Mammary epithelial cell (primary cell): ENCODE measurements at places on chromosomes 16 and 17. TPM values are rescaled to one million over a fixed set of nuclear protein-coding genes. Genes with fewer than 3 reads are reported as not detected.

DNA sequence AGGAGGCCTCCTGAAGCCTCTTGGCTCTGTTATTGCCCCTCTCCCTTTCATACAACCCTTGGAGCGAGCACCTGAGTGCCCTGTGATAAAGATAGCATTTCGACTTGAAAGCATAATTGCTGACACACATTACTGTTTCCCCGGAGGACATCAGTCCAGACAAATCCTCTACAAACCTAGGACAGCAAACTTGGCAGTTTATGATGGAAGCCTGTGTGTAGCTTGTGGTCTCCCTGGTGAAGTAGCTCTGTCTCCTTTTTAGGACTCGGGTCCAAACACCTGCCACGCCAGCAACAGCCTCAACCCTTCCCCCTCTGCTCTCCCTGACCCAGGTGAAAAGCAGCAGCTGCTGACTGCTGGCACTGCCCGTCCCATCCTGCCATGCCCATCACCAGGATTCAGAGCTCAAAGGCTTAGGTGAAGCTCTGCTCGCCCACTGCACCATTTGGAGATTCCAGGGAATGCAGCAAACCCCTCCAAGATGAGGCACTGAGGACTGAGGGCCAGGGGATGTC is 55.9 kb downstream of the IRX6 start:
- no peak for DNase-seq

DNA sequence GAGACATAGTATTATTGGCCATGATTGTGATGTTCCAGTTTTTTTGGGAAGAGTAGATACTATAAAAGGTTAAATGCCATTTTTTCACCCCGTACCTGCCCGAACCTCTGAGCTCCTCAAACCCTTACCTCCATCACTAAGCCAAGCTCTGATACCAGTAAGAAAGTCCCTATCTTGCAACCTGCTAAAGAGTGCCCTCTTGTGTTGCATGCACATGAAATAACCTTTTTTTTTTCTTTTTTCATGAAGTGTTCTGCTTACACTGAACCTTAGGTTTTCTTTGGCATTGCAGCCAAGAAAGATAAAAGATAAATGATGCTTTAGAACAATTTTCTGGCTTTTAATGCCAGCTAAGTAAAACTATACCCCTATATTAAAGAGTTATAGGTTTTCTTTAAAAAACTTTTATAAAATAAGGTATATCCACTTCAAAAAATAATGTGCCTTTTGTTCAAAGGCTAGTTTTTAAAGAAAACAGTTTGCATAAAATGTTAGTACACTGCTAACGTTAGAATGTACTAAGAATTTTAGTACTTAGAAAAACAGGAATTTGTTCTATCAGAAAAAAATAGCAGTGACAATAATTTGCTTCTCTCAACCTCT is 295.3 kb upstream of the PMFBP1 start:
- peak; percentile 41 for DNase-seq

- DNase-seq: no peak
Measured at GRCh38 chr16:84593825-84594724, 23.8 kb downstream of the COTL1 start.

- no peak for DNase-seq
Measured at GRCh38 chr16:28502290-28502689, 4.3 kb downstream of the IL27 start.

- no peak for DNase-seq
Measured at GRCh38 chr17:76704805-76705204, 6.0 kb downstream of the MXRA7 start.

DNA sequence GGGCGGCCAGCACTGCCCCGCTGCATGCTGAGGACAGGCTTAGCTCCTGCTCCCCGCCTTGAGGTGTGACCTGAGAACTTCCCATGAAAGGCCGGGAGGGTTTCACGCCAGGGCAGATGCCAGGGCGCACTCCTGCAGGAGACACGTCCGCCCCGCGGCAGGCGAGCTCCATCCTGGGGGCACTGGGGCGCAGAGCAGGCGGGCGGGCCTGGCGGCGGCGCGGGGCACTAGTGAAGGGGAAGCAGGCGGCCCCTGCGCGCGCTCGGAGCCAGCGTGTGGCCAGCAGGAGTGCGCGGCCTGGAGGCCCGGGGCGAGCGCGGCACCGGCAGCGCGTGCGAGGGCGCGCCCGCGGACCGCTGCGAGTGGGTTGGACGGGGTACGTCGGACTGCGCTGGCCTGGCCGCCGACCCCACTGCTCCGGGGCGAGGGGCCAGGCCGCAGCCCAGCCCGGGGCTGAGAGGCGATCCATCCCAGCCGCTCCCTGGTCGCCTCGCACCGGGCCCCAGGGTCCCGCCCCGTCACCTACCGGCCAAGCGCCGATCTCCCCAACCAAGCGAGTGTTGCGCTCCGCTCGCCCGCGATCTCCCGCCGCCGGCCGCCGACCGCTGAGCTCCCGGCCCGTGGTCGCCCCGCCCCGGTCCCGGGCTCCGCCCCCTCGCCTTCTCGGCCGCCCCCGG is at the start of gene MAP3K14:
Gene MAP3K14, minus strand, starts transcription at position 587 of the 677 bp plus-strand sequence. CDS start 26,275 bp downstream, outside the sequence.
- DNase-seq: peak; percentile 60

GRCh38 chr16:89922884-89923639 is at the start of gene TUBB3:
TSS of gene TUBB3 (plus strand) at chr16:89923342. CDS start at chr16:89923402, 60 bp downstream.
- DNase-seq: peak; percentile 72

GRCh38 chr16:66913081-66913480 is 5.6 kb downstream of the CDH16 start:
- DNase-seq: no peak

DNA sequence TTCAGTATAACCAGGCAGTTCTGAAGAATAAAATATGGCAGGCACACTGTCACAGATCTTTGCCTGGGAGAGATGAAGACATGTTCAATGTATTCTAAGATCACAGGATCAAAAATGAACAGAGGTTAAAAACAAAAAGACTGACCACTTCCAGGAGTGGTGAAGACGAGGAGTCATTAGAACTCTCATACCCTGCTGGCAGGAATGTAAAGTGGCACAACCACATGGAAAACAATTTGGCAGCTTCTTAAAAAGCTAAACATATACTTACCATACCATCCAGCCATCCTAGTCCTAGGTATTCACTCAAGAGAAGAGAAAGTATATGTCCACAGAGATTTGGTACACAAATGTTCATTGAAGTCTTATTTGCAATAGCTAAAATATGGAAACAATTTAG is 406.3 kb downstream of the NPIPA8 start:
- no peak for DNase-seq

DNA sequence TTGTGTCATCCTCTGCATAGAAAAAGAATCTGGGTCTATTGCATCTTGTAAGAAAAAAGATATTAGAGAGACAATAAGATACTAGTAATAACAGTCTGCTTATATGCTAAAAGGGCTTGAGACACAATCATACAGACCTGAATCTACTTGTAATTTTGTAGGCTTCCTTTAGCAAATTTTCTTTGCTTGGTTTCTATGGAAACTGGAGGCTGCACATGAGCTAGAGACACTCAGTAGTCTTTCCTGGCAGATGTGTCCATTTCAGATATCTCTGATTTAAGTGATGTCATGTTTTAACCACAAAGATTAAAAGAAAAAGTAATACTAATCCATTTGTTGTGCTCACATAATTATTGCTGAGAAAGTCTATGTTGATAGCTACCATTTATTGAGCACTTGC is 123.9 kb upstream of the GNAO1 start:
- no peak for DNase-seq

- DNase-seq: no peak
Measured at GRCh38 chr16:2160915-2161551, 5.5 kb downstream of the TRAF7 start.

- no peak for DNase-seq
Measured at GRCh38 chr17:2064980-2065785, 10.3 kb downstream of the HIC1 start.

- no peak for DNase-seq
Measured at GRCh38 chr16:31698901-31699300, 171.2 kb downstream of the AHSP start.

DNA sequence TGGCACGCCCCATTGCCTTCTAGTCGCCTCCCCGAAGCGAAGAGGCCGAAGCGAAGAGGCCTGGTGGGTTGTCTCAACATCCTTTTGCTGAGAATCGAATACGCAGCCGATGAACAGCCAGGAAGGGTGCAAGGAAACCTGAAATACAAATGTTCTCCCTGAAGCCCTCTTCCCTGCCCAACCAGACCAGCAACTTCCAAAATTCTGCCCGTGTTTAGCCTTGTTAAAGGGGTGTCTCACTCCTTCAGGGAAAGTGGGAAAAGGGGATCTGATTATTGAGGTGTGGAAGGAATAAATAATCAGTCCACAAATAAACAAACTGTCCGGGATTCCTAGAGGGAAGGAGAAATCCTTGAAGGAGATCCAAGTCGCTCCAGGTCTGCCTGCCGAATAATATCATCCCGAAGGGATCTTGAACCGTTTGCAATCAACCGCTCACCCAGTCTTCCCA is 1.4 kb upstream of the FOXC2 start:
- no peak for DNase-seq

- DNase-seq: peak; percentile 28
Measured at GRCh38 chr16:63361032-63361624, 1324.9 kb upstream of the CDH8 start.

DNA sequence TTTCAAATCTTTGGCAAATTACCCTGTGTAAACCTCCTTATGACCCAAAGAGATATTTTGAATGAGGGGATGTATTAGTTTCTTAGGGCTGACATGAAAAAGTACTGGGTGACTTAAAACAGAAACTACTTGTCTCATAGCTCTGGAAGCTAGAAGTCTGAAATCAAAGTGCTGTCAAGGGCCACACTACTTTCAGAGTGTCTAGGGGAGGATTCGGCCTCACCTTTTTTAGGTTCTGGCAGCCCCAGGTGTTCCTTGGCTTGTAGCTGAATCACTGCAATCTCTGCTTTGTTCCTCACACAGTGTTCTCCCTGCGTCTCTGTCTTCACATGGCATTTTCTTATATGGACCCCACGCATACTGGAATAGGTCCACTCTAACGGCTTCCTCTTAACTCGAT is 322.2 kb downstream of the CDH13 start:
- no peak for DNase-seq

The MYH11 gene
- not detected for polyA plus RNA-seq

The CD300LG gene
- 0.03 TPM for polyA plus RNA-seq

The LGALS9B gene
- polyA plus RNA-seq: not detected

The KCNJ2 gene
- polyA plus RNA-seq: 0.24 TPM

The RAMP2 gene
- polyA plus RNA-seq: 0.08 TPM

The TBKBP1 gene
- polyA plus RNA-seq: 2.4 TPM

The AXIN2 gene
- polyA plus RNA-seq: 0.01 TPM

The IL34 gene
- 0.84 TPM for polyA plus RNA-seq

The USP22 gene
- polyA plus RNA-seq: 175 TPM

The SLFN14 gene
- polyA plus RNA-seq: not detected
